ENCODE measurements at places on chromosomes 2 and 18. TPM values are rescaled to one million over a fixed set of nuclear protein-coding genes. Genes with fewer than 3 reads are reported as not detected.

GRCh38 chr2:165312999-165313398 lies 73.8 kb downstream of the SCN2A start:
- DNase-seq = no peak

TUBA3D gene
- not detected for total RNA-seq

DNA sequence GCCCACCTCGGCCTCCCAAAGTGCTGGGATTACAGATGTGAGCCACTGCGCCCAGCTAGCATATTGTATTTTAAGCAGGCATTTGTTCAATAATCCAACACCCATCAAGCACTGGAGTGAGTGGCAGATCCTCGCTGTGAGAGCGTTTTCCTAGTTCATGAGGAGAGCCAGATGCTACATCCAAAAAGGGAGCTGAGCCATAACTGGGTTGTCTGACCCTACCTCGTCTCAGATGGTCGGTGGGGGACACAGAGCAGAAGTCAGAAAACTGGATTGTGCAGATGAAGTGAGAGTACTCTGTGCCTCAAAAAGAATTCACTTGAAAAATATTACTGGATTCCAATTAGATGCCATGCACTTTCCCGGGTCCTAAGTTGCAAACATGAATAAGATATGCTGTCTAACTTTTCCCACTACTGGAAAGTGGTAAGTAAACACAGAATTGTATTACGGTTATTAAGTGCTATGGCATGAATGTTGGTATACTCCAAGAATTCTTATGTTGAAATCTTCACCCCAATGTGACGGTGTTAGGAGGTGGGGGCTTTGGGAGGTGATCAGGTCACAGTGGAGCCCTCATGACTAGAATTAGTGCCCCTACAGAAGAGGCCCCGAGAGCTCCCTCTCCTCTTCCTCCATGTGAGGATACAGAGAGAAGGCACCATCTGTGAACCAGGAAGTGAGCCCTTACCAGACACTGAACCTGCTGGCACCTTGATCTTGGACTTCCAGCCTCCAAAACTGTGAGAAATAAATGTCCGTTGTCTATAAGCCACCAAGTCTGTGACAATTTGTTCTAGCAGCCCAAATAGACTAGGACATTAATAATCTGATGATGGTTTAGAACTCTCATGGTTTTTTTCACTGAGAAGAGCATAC lies 21.5 kb downstream of the SOWAHC start:
- DNase-seq = no peak

DNA sequence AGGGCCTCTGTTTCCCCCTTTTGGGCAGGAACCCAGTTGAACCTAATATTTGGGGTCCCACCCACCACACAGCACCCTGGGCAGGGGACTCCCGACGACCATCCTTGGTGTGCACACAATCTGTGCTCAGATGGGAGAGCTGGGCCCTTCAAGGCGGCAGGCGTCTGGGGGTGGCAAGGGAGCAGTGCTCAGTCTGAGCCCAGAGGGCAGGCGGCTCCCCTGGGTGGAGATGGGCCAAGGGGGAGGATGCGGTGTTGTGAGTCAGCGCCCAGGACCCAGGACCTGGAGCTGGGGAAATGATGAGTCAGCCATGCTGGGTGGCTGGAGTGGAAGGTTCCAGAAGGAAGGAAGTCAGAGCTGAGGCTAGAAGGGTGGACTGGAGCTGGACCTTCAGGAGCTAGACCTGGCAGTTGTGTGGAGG lies 3.8 kb downstream of the PROM2 start:
- no peak for DNase-seq

CABYR gene
- 2.8 TPM for total RNA-seq

DNA sequence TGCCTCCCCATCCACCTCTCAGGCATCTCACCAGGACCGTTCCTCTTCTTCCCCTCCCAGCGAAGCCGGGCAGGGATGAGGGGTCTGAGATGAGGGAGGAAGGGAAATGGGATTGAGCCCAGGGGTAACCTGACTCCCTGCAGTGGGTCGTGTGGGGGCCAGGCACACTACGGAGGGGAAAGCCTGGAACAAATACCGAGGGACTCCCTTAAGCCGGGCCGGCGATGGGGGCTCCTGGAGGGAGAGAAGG lies 250 bp upstream of the SPEG start:
- no peak for DNase-seq

DNA sequence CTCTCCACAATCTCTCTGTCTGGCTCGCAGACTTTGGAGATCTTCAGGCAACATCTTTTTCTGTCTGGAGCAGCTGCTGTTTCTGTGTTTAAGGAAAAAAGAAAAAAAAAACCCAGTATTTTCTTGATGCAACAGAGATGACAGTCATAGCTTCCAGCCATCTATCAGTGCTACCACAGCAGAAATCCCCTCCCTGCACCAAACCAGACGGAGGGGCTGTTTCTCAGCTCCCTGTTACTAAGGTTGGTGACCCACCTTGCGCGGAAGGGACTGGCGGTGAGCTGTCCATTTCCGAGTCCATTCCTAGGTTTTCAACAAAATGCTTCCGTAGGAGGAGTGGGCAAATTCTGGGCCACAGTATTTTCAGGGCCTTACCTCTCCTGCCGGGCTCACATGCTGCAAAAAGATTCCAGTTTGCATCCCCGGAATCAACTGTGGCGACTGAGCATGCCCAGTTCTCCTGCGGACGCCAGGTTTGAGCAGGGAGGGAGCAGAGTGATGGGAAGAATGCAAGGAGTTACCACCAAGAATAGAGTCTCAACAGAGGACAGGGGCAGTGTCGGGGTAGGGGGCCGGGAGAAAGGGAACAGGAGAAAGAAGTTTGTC lies 1.2 kb downstream of the SLC4A10 start:
- DNase-seq = no peak

RMND5A gene
- total RNA-seq = 26.9 TPM

MC2R gene
- not detected for total RNA-seq

DNA sequence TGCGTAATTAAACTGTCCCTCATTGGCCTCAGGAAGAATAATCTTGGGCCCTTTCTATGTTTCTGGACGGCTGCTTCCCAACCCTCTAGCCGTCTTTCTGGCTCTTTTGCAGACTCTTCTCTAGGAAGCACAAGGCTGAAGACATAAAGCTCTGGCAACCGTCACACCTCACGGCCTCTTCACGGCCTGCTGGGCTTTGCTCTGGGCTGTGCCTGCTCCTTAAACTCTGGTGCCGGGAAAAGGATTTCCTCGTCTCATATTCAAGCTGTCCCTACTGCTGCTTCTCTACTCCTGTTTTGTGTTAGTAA lies 36.0 kb upstream of the WIPF1 start:
- no peak for DNase-seq
